Fibroblast of upper back skin (primary cell): ENCODE measurements at places on chromosomes 12 and 14.
A peak's percentile ranks its signal among the peaks of the same experiment; 100 is the strongest.

- DNase-seq = no peak
Measured at GRCh38 chr12:91163116-91163515, 19.5 kb downstream of the DCN start.

GRCh38 chr14:65805113-65805473 is 392.6 kb downstream of the FUT8 start:
- no peak for DNase-seq

GRCh38 chr12:13044906-13045299 is 722 bp downstream of the FAM234B start:
- DNase-seq = peak; percentile 34

DNA sequence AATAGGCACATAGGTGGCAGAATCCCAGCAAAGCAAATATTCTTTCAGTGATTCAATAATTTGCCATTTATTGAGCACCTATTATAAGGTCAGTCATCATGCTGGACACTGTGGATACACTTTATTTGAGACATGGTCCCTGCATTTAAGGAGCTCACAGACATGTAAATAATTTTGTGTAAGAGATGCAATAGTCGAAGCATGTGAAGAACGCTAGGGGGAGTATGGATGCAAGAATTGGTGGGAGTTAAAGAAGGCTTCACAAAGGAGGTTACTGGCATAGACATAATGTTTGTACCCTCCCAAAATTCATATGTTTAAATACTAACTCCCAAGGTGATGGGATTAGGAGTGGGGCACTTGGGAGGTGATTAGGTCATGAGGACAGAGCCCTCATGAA is 260.6 kb upstream of the GARIN6 start:
- DNase-seq = no peak

DNA sequence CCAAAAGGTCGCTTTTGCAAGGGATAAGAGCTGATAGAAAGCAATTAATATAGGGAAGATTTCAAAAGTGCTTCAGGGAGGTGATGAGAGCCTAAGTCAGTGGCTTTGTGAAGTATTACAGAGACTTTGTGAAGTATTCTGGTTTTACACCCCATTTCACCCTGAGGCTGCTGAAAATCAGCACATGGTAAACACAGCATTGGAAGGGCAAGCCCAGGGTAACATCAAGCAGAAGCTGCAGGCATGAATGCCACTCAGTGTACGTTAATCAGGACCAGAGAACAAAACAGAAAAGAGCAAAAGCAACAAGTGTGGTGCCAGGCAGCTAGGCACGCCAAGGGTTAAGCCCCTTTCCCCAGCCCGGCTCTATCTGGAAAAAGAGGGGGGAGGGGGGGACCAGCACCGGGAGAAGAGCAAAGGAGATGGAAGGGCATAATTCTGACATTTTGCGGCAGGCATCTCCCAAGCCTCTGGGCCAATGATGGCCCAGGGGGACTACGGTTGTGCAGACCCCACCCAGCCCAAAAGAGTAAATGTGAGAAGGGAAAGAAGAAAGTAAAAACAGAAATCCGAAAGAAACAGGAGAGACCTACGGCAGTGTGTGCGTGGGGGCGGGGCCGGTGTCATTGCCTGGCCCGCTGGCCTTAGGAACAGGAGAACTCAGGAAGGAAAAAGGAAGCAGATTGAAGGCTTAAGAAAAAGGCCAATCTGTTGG is 58.9 kb downstream of the DHRS2 start:
- peak; percentile 47 for DNase-seq

DNA sequence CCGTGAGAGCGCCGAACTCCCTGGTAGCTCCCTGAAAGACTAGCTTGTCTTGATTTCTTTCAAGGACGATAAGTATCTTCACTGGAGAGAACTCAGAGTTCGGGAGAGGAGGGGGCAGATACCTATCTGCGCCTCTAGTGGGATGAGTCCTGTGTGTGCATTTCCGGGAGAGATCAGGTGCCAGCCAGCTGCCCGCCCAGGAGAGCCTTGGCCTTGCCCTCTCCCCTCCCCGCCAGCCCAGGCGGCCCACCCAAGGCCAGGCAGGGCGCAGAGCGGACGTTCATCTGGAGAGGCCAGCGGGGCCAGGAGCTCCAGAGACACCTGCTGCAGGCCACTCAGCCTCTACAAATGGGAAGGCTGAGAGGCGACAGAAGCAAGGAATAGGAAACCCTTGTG is 1.0 kb downstream of the CD9 start:
- no peak for DNase-seq

GRCh38 chr12:112386726-112387125 is 4.5 kb upstream of the HECTD4 start:
- peak; percentile 55 for DNase-seq

DNA sequence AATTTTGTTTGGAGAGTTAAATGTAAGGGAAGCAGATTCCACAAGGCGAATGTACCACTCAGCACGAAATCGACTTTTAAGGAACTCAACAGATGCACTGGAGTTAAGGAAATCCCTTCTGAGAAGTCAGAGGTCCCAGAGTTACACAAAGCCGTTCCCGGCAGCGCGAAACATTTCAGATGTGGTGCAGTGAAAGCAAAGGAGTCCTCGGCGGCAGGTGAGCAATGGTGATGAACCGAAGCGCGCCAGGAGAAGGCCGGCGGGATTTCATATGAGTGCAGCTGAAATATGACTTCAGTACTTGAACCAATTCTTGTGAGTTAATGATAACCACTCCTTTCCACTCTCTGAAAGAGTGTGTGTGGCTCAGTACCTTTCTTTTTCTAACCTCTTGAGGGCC is 183.2 kb downstream of the GRIP1 start:
- no peak for DNase-seq

DNA sequence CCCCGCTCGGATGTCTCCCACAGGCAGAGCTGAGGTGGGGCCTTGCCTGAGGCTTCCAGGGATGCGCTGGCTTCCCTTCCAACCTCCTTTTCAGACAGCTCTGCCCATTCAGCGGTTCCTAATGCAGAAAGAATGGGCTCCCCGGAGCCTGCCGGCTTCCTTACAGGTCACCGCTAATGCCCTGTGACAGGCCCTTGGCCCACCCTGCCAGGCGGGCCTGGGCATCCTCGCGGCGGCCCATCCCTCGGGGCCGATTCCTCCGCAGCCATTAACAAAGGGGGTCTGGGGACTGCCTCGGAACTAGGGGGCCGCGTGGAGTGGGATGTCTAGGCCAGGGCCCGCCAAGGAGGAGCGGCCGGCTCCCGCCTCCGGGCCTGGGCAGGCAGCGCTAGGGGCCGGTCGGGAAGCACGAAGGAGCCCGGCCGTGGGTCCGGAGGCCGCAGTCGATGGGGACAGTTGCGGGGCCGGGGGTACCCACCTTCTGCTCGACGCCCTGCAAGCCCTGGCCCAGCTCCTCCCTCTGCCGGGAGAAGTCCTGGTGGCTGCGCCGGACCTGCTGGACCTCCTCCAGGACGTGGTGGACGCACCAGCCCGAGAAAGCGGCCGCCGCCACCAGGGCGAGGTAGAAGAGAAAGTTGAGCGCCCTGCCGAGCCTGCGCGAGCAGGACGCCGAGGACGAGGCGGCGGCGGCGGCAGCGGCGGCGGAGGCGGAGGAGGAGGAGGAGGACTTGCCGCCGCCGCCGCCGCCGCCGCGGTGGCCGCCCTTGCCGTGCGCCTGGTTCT is 738 bp downstream of the CKAP4 start:
- DNase-seq = peak; percentile 56

- no peak for DNase-seq
Measured at GRCh38 chr14:35286707-35287106, 5.5 kb upstream of the PSMA6 start.

GRCh38 chr14:88312257-88312656 is 10.8 kb downstream of the KCNK10 start:
- DNase-seq = no peak

GRCh38 chr12:92995258-92995903 is 66.3 kb upstream of the EEA1 start:
- no peak for DNase-seq

GRCh38 chr14:88955455-88955854 is 131.0 kb downstream of the TTC8 start:
- DNase-seq = no peak

- DNase-seq = peak; percentile 20
Measured at GRCh38 chr12:53596920-53597363, 29.2 kb downstream of the ATF7 start.

DNA sequence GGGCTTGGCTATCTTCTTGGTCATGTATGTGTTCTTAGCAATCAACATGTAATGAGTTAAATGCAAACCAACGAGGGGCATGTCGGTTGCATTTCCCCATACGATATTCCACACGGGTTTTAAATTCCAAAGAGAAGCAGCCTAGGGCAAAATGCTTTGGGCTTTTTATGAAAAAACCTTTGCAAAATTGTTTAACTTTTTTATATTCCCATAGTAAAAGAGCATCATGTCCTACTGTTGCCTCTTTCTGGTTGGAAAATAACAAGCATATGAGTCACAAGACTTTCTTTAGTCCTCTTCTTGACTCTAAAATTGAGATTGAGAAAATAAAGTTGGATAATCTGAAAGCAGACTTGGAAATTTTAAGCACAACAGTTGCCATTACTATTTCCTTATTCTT is 3.8 kb upstream of the DIO2 start:
- DNase-seq = peak; percentile 18

- DNase-seq = peak; percentile 77
Measured at GRCh38 chr14:84520711-84521338, 1009.1 kb upstream of the FLRT2 start.

DNA sequence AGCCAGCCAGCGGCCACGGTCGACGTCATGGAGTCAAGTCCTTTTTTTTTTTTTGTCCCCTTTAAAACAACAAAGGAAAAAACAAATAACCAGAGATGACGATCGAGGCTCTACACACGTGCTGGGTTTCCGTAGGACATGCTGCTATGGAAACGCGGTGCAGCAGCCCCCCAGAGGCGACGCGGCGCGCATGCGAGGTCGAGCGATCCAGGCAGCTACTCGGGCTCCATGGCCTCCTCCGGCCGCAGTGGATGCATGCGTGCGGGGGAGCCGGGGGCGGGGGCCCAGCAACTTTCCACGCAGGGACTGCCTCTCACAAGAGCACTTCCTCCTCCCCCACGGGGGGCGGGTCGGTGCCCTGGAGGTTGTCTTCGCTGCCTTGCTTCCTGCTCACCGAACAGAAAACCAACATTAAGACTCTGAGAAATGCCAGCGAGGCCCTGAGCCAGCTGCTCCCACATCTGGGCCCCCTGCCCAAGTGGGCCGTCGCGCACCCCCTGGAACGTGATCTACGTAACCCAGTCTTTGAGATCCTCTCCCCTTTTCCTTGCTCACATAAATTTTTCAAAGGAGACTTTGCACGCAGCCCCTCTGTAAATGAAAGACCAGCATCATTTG is 30.7 kb downstream of the P2RX4 start:
- DNase-seq = peak; percentile 36

- peak; percentile 50 for DNase-seq
Measured at GRCh38 chr12:113831016-113831415, 135.1 kb downstream of the RBM19 start.

- no peak for DNase-seq
Measured at GRCh38 chr14:104478656-104479055, 100.9 kb upstream of the C14orf180 start.

DNA sequence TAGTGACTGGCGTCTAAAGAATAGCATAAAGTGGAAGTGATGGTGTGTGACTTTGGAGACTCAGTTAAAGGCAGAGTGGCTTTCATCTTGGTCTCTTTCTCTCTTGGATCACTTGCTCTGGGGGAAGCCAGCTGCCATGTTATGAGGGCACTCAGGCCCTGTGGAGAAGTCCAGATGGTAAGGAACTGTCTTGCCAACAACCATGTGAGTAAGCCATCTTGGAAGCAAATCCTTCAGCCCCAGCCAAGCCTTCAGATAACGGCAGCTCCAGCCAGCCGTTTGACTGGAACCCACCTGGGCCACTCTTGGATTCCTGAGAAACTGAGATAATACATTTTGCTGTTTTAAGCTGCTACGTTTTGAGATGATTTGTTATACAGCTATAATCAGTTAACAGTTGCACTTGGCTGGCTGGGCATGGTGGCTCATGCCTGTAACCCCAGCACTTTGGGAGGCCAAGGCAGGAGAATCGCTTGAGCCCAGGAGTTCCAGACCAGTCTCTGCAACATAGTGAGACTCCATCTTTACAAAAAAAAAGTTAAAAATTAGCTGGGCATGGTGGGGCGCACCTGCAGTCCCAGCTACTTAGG is 7.7 kb upstream of the LRRC23 start:
- no peak for DNase-seq

DNA sequence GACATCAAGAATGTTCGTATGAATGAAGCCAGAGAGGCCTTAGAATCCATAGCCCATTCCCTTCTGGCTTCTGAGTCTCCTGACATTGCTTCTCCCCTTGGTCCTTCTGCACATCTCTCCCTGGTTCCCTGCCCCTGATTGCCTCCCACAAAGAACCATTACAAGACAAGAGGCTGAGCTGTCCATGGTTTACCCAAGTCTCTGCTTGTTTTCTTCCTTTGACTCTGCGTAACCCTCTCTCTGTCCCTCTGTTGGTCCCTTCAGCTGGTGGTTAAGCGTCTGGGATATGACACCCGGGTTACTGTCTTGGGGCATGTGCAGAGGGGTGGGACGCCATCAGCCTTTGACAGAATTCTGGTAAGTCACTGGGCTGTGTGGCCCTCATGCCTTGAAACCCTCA is 15.9 kb downstream of the PFKM start:
- DNase-seq = no peak

DNA sequence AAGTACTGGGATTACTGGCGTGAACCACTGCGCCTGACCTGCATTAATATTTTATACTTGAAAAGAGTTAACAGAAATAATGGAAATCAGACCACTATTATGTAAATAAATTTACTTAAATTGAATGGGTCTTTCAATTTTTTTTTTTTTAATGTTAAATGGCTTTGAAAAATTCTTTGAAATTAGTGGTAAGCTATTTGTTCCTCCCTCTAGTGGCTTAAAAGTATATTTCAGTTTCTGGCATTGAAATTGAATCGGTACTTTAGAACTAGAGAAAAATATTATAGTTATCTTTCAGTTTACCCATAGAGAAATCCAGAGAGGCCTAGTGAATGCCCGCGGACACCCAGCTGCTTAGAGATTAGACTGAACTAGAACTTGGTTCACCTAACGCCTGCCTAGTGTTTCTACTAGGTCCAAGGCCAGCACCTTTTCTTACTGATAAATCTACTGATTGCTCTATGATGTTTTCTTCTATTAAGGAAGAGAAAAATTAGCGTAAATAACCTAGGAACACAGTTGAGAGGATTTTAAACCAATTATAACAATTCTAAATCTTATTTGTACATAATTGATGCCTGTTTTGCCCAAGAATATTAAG is 106.5 kb downstream of the EML1 start:
- DNase-seq = peak; percentile 19

GRCh38 chr12:105706321-105706972 is 376.0 kb downstream of the C12orf75 start:
- peak; percentile 55 for DNase-seq
